Anterior cingulate cortex (tissue), 58 donors: ENCODE measurements at places on chromosomes 5 and 9.

- DNase-seq: no peak
Measured at GRCh38 chr5:111083323-111083722, 8.8 kb upstream of the WDR36 start.

DNA sequence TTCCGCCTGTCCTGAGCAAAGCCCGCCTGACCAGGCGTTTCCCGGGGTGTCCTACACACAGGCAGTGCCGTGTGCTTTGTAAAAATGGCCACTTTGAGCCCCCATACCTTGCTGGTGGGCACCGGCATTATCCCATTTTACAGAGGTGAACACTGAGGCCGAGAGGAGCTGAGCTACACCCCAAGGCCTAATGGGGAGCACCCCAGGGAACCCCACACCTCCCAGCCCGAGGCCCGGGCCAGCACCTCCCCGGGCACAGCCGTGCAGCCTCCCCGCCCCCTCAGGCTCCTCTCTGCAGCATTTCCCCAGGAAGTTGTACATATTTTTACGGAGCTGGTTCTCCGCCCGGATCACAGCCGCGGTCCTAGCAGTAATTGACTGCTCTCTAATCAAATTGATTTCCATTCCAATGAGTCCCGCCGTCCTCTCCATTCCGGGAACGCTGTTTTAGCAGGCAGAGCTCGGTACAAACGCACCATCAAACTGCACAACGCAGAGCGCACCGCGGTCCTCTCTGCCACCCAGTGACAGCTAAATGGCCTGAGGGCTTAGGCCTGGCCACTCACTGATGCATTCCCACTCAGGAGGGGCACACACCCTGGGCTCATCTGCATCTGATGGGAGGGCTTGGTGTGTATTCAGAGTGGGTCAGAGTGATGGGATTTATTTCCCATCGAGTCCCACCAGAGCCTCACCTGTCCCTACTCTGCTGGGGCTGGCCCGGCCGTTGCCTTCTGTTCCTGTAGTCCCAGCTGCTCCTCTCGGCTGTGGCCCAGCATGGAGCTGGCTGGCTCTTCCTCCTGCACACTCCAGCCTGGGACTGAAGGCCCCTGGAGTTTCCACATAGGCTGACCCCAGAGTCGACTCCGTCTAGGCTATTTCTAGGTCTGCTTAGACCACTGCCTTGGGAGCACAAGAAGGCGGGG, 36.2 kb upstream of the UBAC1 start:
- DNase-seq: no peak

DNA sequence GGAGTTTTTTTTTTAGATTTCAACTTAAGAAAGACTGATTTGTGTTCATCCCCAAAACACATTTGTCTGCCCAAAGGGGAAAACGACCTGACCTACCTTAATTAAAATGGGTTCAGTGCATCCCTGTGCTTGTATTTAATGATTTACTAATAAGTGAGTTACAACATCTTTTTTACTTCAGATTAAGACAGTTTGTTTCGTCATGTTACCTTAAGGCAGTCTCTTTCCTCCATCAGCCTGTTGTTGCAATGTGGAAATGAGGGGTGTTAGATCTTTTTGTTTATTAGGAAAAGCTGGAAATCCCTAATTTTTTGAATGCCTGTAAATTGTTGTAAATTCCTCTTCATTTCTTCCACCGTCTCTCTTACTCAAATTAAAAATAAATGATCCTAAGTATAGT, 177.5 kb downstream of the GDNF start:
- DNase-seq: no peak

DNA sequence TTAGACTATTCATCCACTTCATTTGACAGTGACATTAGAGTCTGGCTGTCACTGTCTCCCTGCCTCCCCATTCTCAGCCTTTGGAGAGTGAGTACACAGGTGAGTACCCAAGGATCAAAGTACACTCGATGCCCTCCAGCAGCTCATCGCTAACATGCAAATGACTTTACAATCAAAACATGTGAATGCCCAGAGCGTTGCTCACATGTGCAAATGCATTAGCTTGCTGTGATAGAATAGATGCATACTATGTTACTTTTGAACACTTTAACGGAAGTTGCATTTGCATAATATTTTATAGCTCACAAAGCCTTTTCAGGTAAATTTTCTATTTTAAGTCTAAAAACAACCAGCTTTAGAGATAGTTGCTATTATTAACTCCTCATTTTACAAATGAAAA, 107.6 kb downstream of the SYK start:
- no peak for DNase-seq

GRCh38 chr9:108894225-108894997, 32.3 kb downstream of the ACTL7A start:
- DNase-seq: no peak
